ENCODE measurements at places on chromosomes 2 and 18. TPM values are rescaled to one million over a fixed set of nuclear protein-coding genes. Genes with fewer than 3 reads are reported as not detected.

- H3K4me3 ChIP-seq, result no peak overlapping the region
- peaks cover 3% of the 10 kb centered on the region for H3K4me1 ChIP-seq
- H3K27ac ChIP-seq, result no peak overlapping the region
- DNase-seq, result no peak
Measured at GRCh38 chr2:112798979-112799975, 15.0 kb upstream of the IL1A start.

The SIX3 gene
- not detected for total RNA-seq

The PCARE gene
- total RNA-seq, result not detected

- H3K4me1 ChIP-seq, result peaks cover 14% of the 10 kb centered on the region
- no peak overlapping the region for H3K27ac ChIP-seq
- H3K27me3 ChIP-seq, result peaks cover 35% of the 10 kb centered on the region
- DNase-seq, result no peak
- H3K4me3 ChIP-seq, result no peak overlapping the region
Measured at GRCh38 chr2:20178666-20179465, 46.1 kb downstream of the SDC1 start.

- no peak overlapping the region for H3K27ac ChIP-seq
- H3K27me3 ChIP-seq, result no peaks in the 10 kb centered on the region
- no peak overlapping the region for H3K4me3 ChIP-seq
- H3K36me3 ChIP-seq, result no peaks in the 10 kb centered on the region
Measured at GRCh38 chr18:25235401-25236042, 116.4 kb downstream of the ZNF521 start.

DNA sequence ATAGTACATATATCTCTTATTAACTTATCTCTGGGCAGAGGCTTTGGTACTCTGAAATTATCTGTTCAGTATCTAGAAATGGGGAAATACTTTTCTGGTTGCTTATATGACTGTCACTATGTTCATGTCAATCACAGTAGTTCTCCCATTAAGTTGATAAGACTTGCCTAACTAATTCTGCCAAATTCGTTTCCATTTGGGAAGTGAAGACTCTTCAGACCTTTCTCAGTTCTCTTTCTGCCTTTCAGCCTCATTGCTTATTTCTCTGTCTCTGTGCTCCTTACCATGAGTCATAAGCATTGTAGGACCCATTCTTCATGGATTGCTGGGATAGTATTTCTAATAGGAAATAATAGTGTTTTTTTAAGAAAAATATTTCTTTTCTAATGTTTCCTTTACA, 113.5 kb downstream of the PHLPP1 start:
- no peaks in the 10 kb centered on the region for H3K27me3 ChIP-seq
- peaks cover 3% of the 10 kb centered on the region for H3K4me1 ChIP-seq
- H3K4me3 ChIP-seq, result no peak overlapping the region
- no peak for DNase-seq
- peaks cover 6% of the 10 kb centered on the region for H3K36me3 ChIP-seq
- no peak overlapping the region for H3K27ac ChIP-seq

- peak; percentile 50 for DNase-seq
- H3K27ac ChIP-seq, result no peak overlapping the region
- no peak overlapping the region for H3K4me3 ChIP-seq
- H3K4me1 ChIP-seq, result peaks cover 17% of the 10 kb centered on the region
- no peaks in the 10 kb centered on the region for H3K36me3 ChIP-seq
- no peaks in the 10 kb centered on the region for H3K27me3 ChIP-seq
Measured at GRCh38 chr18:74476140-74476539, 19.0 kb upstream of the DIPK1C start.

DNA sequence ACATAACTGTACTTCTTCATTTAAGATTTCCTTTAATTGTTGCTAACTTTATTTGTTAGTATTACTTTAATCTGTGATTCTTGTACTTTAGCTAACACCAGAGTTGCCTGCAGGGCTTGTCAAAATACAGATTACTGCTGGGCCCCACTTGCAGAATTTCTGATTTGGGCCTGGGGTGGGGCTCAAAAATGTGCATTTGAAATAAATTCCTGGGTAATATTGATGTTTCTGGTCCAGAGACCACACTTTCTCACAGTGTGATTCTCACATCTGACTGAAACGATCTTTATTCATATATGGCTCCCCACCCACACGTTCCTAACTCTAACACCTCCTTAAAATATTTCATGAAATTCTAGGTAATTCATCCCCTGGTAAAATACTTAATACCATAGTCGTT, 452.6 kb upstream of the ACVR2A start:
- no peak overlapping the region for H3K4me3 ChIP-seq
- no peaks in the 10 kb centered on the region for H3K36me3 ChIP-seq
- no peaks in the 10 kb centered on the region for H3K4me1 ChIP-seq
- no peak for DNase-seq
- H3K27ac ChIP-seq, result no peak overlapping the region
- no peaks in the 10 kb centered on the region for H3K27me3 ChIP-seq

The OSR1 gene
- not detected for total RNA-seq

DNA sequence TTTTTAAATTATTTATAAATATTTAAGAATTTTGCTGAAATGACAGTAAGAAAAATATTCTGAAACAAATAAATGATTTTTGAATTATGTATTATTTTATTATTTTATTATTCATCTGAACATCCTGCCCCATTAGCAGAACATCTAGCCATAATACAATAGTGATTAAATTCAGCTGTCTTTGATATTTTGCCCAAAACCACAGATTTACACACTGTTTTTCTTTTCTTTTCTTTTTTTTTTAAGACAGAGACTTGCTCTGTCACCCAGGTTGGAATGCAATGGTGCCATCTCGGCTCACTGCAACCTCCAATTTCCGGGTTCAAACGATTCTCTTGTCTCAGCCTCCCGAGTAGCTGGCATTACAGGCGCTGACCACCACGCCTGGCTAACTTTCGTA, 1.9 kb upstream of the SCYGR1 start:
- peaks cover 3% of the 10 kb centered on the region for H3K4me1 ChIP-seq
- DNase-seq, result no peak
- no peaks in the 10 kb centered on the region for H3K36me3 ChIP-seq
- no peaks in the 10 kb centered on the region for H3K27me3 ChIP-seq

The NCKAP5 gene
- not detected for total RNA-seq
